Fibroblast of skin of left quadriceps (primary cell): ENCODE measurements at places on chromosomes 3 and 15.

GRCh38 chr3:69441040-69441439 lies 55.2 kb upstream of the FRMD4B start:
- no peak for DNase-seq

GRCh38 chr15:81937189-81937588 lies 108.6 kb downstream of the MEX3B start:
- no peak for DNase-seq

GRCh38 chr3:30548600-30548999 lies 57.8 kb upstream of the TGFBR2 start:
- DNase-seq = no peak

- DNase-seq = no peak
Observed at GRCh38 chr3:72161881-72162595, 377.1 kb upstream of the PROK2 start.

- DNase-seq = no peak
Observed at GRCh38 chr3:195596765-195597171, 13.0 kb upstream of the APOD start.

GRCh38 chr3:39234651-39235050 lies 42.3 kb upstream of the XIRP1 start:
- DNase-seq = no peak

GRCh38 chr15:31360843-31361763 lies 34.5 kb downstream of the KLF13 start:
- no peak for DNase-seq

DNA sequence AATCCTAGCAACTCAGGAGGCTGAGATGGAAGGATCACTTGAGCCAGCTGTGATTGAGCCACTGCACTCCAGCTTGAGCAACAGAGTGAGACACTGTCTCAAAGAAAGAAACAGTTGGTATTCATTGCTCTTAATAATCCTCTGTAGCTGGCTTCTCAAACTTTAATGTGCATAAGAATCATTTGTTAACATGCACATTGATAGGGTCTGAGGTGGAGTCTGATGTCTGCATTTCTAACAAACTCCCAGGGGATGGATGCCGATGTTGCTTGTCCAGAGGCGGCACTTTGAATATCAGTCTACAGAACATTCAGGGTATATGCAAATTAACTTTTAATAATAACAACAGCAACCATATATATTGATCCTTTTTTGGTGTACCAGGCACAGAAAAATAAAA lies 39.9 kb downstream of the NKIRAS1 start:
- no peak for DNase-seq

- DNase-seq = no peak
Observed at GRCh38 chr3:185387646-185388045, 24.7 kb downstream of the MAP3K13 start.

DNA sequence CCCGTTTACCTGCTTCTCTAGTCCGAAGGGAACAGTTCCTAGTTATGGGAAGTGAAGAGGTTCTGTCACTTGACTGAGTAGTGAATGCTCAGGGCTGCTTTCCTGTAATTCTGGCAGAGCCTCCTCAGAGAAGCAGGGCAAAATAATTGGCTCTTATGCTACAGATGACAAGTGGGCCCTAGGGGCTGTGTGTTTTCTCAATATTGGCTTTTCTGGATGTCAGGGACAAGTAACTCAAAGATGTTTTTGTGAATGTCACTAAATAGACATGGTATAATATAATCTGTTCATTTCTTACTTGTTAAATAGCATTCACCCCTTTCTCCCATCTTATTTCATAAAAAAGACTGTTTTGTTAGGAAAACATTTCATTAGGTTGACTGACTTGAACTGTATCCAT lies 40.1 kb downstream of the SGO1 start:
- DNase-seq = no peak
